Fibroblast of lung (primary cell): ENCODE measurements at places on chromosomes 6 and 20.

DNA sequence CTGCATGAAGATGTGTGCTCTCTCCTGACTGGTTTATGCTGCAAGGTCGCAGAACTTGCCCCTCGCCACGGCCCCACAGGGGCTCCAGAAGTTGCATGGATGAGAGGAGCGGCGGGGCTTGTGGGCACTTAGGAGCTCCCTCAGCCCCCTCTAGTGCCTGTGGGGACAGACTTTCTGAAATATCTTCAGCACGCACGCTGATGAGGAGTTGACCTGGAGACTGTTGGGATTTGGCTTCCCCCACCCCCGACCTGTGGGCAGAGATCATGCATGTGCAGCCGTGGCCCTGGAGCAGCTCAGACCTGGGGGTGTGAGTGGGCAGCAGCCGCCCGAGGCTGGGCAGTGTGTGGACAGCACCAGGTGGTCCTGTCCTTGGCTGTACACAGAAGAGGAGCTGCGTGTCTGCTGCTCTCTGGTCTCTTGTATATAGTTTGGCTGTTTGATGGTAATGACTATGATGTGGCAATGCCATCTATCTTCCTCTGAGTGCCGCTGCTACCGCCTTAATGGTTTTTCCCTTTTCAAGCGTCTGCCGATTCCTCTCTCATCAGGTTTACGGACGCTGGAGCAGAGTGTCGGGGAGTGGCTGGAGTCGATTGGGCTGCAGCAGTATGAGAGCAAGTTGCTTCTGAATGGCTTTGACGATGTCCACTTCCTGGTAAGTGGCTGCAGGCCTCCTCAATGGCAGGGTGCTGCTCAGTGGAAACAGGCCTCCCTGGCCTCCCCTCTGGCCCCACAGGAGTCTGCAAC is 81.4 kb downstream of the TCP11 start:
- H3K4me1 ChIP-seq: no peaks in the 10 kb centered on the region
- H3K27me3 ChIP-seq: no peaks in the 10 kb centered on the region
- H3K27ac ChIP-seq: no peak overlapping the region
- H3K36me3 ChIP-seq: peaks cover 4% of the 10 kb centered on the region
- no peak for DNase-seq
- H3K4me3 ChIP-seq: no peak overlapping the region

- no peak overlapping the region for H3K4me3 ChIP-seq
- no peaks in the 10 kb centered on the region for H3K27me3 ChIP-seq
- DNase-seq: no peak
- H3K4me1 ChIP-seq: no peaks in the 10 kb centered on the region
Measured at GRCh38 chr6:138456401-138456790, 42.9 kb downstream of the NHSL1 start.

- H3K27me3 ChIP-seq: no peaks in the 10 kb centered on the region
- H3K36me3 ChIP-seq: peaks cover 4% of the 10 kb centered on the region
- H3K27ac ChIP-seq: no peak overlapping the region
Measured at GRCh38 chr6:56521976-56522375, 120.7 kb downstream of the DST start.

DNA sequence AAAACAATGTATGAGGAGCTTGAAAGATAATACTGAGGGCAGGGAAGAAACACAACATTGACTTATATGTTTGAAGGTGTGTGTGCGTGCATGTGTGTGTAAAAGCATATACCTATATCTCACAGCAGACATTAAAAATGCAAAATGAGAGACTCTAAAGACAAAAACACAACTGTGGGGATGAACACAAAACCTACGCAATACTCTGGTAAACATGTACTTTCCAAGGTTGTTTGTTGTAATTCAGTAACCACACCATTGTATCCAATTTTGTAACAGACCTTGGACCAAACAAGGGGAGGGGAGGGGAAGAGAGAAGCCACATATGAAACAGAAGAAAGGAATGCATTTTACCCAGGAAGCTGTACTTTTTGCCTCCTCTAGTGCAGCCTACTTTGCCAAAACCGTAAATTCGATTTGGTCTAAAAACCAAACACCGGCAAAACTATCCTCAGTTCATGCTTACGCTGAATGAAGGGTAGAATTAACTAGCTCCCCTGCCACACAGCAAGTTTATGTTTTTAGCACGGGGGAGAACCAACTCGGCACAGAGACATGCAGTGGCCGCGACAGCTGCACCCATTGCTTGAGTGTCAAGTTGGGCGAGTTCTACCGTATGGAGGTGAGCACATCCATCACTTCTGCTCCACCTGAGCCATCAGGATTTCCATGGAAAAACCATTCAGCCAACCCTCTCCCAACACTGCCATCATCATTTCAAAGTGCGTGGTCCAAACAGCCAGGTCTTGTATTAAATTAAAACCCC is 50.0 kb downstream of the CNKSR3 start:
- no peaks in the 10 kb centered on the region for H3K27me3 ChIP-seq
- DNase-seq: peak; percentile 80
- no peak overlapping the region for H3K4me3 ChIP-seq

DNA sequence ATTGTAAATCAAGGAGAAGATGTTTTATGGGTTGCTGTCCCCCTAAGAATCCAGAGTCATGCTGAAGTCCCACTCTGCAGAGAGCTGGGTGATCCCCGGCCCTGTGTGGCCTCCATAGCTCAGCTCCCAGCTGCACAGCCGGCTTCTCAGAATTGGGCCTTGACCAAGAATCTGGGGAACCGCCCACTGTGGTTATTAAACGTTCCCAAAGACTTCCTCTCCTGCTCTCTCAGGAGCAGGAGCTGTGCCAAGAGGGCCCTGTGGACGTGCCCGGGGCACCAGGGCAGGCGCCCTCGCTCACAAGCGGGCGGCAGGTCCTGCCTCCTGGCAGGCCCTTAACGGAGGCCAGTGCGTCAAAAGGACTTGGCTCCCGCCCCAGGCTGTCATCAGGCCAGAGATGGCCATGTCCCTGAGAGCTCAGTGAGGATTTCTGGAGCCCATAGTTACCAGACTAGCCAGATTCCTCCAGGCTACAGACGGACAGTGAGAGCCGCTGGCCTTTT is 30.4 kb downstream of the ZC3H12D start:
- no peak overlapping the region for H3K4me3 ChIP-seq
- peaks cover 14% of the 10 kb centered on the region for H3K27me3 ChIP-seq
- no peaks in the 10 kb centered on the region for H3K36me3 ChIP-seq
- DNase-seq: peak; percentile 88
- peaks cover 10% of the 10 kb centered on the region for H3K4me1 ChIP-seq

DNA sequence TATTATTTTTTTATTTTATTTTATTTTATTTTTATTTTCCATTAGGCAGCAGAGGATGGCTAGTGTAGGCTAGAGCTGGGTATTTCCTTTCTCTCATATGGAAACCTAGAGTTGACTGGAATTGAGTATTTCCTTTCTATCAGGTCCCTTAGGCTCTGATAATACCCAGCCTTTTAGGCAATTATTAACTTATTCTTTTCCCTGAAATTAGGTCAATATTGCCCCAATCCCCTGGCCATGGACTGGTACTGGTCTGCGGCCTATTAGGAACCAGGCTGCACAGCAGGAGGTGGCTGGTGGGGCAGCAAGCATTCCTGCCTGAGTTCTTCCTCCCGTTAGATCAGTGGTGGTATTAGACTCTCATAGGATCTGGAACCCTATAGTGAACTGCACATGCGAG is 632.2 kb downstream of the TENT5A start:
- H3K4me1 ChIP-seq: no peaks in the 10 kb centered on the region
- H3K4me3 ChIP-seq: no peak overlapping the region
- H3K27me3 ChIP-seq: no peaks in the 10 kb centered on the region
- H3K36me3 ChIP-seq: no peaks in the 10 kb centered on the region

GRCh38 chr6:147653631-147654030 is 145.1 kb downstream of the SAMD5 start:
- no peak for DNase-seq
- peaks cover 3% of the 10 kb centered on the region for H3K4me1 ChIP-seq
- no peak overlapping the region for H3K27ac ChIP-seq
- no peak overlapping the region for H3K4me3 ChIP-seq
- H3K27me3 ChIP-seq: no peaks in the 10 kb centered on the region

- H3K27me3 ChIP-seq: no peaks in the 10 kb centered on the region
- no peak overlapping the region for H3K4me3 ChIP-seq
- H3K4me1 ChIP-seq: peaks cover 12% of the 10 kb centered on the region
- peak; percentile 86 for DNase-seq
- no peaks in the 10 kb centered on the region for H3K36me3 ChIP-seq
- no peak overlapping the region for H3K27ac ChIP-seq
Measured at GRCh38 chr6:90216072-90216977, 80.3 kb downstream of the BACH2 start.

- peak overlapping the region; percentile 48 for H3K4me3 ChIP-seq
- H3K4me1 ChIP-seq: no peaks in the 10 kb centered on the region
- peaks cover 29% of the 10 kb centered on the region for H3K27me3 ChIP-seq
- DNase-seq: peak; percentile 28
Measured at GRCh38 chr20:47784599-47785310, 526 bp downstream of the SULF2 start.

GRCh38 chr20:37867289-37868195 is 35.4 kb upstream of the VSTM2L start:
- DNase-seq: no peak
- peaks cover 1% of the 10 kb centered on the region for H3K36me3 ChIP-seq
- no peak overlapping the region for H3K27ac ChIP-seq

GRCh38 chr6:5294392-5295211 is 33.3 kb downstream of the FARS2 start:
- no peak overlapping the region for H3K27ac ChIP-seq
- no peaks in the 10 kb centered on the region for H3K36me3 ChIP-seq
- no peak overlapping the region for H3K4me3 ChIP-seq
- no peaks in the 10 kb centered on the region for H3K4me1 ChIP-seq
- no peak for DNase-seq
- no peaks in the 10 kb centered on the region for H3K27me3 ChIP-seq

GRCh38 chr20:11459090-11459890 is 458.4 kb upstream of the BTBD3 start:
- H3K27ac ChIP-seq: no peak overlapping the region
- peak; percentile 55 for DNase-seq
- H3K4me1 ChIP-seq: peaks cover 2% of the 10 kb centered on the region
- no peaks in the 10 kb centered on the region for H3K36me3 ChIP-seq

DNA sequence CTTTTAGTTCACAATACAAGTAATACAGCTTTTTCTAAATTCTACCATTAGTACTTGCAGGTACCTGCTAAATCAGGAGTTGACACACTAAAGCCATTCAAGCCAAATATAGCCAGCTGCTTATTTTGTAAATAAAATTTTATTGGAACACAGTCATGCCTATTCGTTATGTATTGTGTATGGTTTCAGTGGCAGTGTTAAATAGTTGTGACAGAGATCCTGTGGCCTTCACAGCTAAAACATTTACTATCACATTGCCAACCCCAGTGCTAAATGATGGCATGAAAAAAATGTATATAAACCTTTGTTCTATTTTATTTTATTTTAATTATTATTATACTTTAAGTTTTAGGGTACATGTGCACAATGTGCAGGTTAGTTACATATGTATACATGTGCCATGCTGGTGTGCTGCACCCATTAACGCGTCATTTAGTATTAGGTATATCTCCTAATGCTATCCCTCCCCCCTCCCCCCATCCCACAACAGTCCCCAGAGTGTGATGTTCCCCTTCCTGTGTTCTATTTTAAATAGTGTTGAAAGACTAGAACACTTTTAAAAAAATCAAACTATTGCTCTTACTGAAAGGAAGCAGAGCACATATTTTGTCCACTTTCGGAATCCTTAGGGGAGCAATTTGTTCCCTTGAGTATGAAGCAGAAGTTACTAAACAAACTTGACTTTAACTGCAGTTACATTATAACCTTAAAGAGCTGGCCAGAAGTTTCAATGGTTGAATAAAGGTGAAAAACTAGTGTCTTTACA is 115.7 kb downstream of the PRIM2 start:
- H3K27ac ChIP-seq: peak overlapping the region; percentile 71
- H3K4me3 ChIP-seq: no peak overlapping the region
- H3K27me3 ChIP-seq: no peaks in the 10 kb centered on the region
- peaks cover 10% of the 10 kb centered on the region for H3K4me1 ChIP-seq
- DNase-seq: no peak

DNA sequence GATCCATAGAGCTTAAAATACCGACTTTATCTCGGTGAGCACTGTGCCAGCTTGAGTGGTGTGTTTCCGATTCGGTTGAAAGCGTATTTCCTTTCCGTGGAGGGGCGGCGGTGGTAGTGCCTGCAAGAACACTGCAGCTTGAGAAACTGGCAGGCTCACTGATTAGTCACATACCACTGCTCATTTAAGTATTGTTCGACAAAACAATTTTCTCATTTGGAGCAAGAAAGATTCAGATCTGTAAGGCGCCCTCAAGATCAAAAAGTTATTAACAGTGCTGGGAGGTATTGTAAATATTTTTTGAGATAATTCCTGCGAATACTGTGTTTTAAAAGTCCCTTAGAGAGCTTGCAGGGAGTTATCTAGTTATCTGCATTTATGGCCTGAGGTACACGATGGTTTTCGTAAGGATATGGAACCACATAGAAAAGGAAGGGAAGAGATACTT is 1.3 kb downstream of the MAPK14 start:
- no peaks in the 10 kb centered on the region for H3K36me3 ChIP-seq
- peaks cover 10% of the 10 kb centered on the region for H3K4me1 ChIP-seq
- H3K27ac ChIP-seq: peak overlapping the region; percentile 84
- no peaks in the 10 kb centered on the region for H3K27me3 ChIP-seq

DNA sequence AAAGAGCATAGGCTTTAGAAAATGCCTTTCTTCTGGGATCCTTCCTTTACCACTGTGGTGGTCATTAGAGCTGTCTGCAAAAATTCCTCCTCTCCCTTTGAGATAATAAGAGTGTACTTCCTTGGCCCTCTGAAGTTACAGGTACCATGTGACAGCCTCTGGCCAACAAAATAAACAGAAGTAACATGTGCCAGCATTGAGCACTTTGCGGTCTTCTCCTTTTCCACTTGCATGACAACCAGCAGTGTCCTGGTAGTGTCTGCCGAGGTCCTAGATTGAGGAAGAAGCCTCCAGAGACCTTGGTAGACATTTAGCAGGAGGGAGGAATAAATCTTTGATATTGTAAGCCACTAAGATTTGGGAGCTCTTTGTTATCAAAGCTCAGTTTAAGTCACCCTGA is 87.5 kb upstream of the ARID1B start:
- H3K36me3 ChIP-seq: no peaks in the 10 kb centered on the region
- no peaks in the 10 kb centered on the region for H3K4me1 ChIP-seq
- H3K27me3 ChIP-seq: peaks cover 2% of the 10 kb centered on the region
- DNase-seq: no peak
- H3K27ac ChIP-seq: no peak overlapping the region

GRCh38 chr20:3679749-3680700 is 1.8 kb downstream of the ADAM33 start:
- H3K27me3 ChIP-seq: no peaks in the 10 kb centered on the region
- peak; percentile 69 for DNase-seq
- H3K4me1 ChIP-seq: peaks cover 13% of the 10 kb centered on the region
- peak overlapping the region; percentile 55 for H3K27ac ChIP-seq
- peaks cover 3% of the 10 kb centered on the region for H3K36me3 ChIP-seq

DNA sequence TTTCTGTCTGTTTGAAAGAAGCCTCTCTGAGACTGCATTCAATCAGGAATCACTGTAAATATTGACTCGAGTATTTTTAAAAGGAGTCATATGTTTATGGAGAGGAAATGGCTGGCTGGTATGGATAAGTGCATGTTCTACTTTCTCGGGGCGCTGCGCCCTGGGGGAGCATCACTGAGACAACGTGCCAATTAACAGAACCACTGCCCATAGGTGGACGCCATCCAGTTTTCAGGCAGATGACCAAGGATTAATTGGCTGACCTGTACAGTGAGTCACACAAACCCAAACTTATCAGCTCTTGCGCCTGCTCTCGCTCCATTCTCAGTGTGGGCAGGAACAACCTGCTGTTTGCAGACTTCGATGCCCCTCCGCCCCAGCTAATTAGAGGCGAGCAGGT is 571.2 kb downstream of the QKI start:
- H3K27ac ChIP-seq: no peak overlapping the region
- no peaks in the 10 kb centered on the region for H3K4me1 ChIP-seq
- DNase-seq: peak; percentile 58
- no peaks in the 10 kb centered on the region for H3K27me3 ChIP-seq

GRCh38 chr6:142671791-142672190 is 273.2 kb downstream of the HIVEP2 start:
- no peak overlapping the region for H3K4me3 ChIP-seq
- H3K36me3 ChIP-seq: no peaks in the 10 kb centered on the region
